ENCODE measurements at places on chromosomes 4 and X. TPM values are rescaled to one million over a fixed set of nuclear protein-coding genes. Genes with fewer than 3 reads are reported as not detected.

Gene TGIF2LX
- total RNA-seq: not detected

Gene NDP
- total RNA-seq: 17.2 TPM

Gene PRSS12
- 16.6 TPM for total RNA-seq

Gene HPSE
- total RNA-seq: 0.13 TPM

Gene KIF4A
- total RNA-seq: 2.2 TPM

Gene SOX3
- total RNA-seq: not detected

Gene TBC1D9
- total RNA-seq: 45.7 TPM

Gene GUCY1A1
- total RNA-seq: 0.69 TPM

Gene PDE6B
- total RNA-seq: 0.39 TPM
